ENCODE measurements at places on chromosomes 1 and 21. TPM values are rescaled to one million over a fixed set of nuclear protein-coding genes. Genes with fewer than 3 reads are reported as not detected.

The ALG14 gene
- total RNA-seq = 3.8 TPM

The LRRIQ3 gene
- 0.29 TPM for total RNA-seq

The SPTA1 gene
- 0.88 TPM for total RNA-seq

The LAMTOR2 gene
- 43.4 TPM for total RNA-seq

Data from mesothelial cell of epicardium (in vitro differentiated cells).